Kidney tubule cell (primary cell): ENCODE measurements at places on chromosomes 1 and 21.
A peak's percentile ranks its signal among the peaks of the same experiment; 100 is the strongest.

DNA sequence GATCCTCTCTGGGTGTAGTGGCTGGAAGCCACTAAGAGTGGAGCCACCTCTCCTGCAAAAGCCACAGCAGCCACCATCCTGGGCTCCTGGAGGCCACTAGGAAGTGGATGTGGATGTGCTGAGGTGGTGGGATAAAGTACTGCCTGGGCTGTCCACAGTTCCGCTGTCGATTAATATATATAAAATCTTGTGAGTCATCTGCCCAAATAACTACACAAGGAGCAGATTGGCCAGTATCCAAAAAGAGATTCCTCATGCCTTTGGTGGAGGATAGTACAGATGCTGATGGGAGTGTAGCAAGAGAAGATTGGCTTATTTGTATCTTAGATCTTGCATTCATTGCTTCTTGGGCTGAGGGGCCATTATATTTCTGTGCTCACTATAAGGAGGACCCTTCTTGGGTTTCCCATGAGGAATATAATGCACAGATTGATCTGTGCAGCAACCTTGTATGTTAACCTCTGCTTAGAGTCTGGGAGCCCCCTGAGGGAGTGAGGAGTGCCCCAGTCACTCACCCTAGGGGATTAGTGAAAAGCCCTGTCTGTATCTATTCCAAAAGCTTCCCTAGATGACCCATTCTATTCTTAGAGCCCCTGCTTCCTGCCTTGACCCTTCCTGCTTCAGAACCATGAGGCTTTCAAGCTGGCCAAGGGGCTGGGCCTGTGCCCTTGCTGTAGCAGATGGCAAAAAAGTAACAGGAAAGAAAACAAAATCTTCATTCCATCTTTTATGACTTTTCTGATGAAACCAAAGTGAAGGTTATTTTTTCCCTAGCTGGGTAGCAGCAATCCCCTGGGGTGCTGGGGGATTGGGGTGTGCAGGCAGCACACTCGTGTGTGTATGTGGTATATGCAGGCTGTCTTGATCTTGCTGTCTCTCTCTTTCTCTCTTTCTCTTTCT lies 31.7 kb downstream of the RCSD1 start:
- peak; percentile 59 for DNase-seq

DNA sequence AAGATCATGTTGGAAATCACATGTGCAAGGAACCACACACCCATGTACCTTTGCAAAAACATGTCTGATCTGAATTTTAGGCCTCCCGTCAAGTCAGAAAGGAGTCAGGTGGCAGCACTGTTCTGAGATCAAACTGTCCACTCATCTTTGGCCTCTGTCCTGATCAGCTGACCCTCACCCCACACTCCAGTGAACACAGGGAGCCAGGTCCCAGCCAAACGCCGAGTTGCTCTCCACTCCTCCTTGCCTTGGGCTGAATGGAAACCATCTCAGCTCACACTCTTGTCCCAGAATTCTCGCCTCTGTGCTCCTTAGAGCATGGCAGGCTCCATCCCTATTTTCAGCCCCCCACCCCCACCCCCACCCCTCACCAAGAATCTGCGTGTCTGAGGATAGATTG lies 4.6 kb upstream of the RNF186 start:
- peak; percentile 19 for DNase-seq

DNA sequence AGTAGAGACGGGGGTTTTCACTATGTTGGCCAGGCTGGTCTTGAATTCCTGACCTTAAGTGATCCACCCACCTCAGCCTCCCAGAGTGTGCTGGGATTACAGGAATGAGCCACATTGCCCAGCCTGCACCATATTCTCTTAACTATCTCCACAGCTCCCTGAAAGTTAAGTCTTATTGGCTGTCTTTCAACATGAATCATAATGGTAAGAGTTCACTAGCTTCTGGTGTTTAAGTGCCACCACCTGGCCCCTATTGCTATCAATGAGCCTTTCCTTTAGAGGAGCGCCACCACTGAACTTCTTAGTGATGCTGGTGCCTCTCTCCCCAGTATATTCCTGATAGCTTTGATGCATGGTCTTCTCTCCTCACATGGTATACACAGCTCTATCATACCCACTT lies 15.7 kb downstream of the ZFYVE9 start:
- DNase-seq: no peak

- no peak for DNase-seq
Measured at GRCh38 chr21:46148106-46148505, 7.3 kb downstream of the FTCD start.

GRCh38 chr1:188988589-188988988 lies 1489.1 kb downstream of the BRINP3 start:
- DNase-seq: no peak
